ENCODE measurements at places on chromosomes 7 and 10.

GRCh38 chr7:79461660-79462059 is 8.2 kb upstream of the MAGI2 start:
- DNase-seq: no peak

- no peak for DNase-seq
Measured at GRCh38 chr10:123270221-123270620, 116.0 kb downstream of the BUB3 start.

DNA sequence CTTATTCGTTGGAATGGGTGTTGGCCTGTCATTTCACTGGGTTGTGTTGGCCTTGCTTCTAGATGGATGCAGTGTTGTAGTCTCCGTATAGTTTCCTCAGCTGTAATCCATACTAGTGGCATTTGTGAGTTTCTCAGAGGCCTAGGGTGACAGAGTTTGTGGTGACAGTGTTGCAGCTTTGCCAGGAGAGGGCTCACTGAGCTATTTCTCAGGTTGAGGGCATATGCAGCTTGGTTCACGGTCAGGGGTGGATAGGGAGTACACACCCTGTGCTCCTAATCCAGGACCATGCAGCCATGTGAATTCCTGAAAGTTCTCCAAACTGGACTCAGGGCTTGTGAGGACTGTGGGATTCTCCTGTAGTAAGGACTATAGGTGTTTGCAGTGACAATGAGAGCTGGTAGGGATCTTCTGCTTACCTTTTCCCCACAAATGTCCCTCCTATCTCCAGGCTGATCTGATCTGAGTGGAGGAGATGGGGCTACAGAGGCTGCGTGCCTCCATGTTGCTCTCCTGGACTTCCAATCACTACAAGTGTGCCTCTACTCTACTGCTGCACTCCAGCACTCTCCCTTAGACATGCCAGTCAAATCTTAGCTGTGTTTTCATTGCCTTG is 229.0 kb downstream of the STK31 start:
- DNase-seq: no peak

GRCh38 chr10:88893611-88894010 is 13.6 kb downstream of the STAMBPL1 start:
- no peak for DNase-seq

GRCh38 chr10:124184208-124184830 is 90.9 kb upstream of the CHST15 start:
- DNase-seq: no peak

DNA sequence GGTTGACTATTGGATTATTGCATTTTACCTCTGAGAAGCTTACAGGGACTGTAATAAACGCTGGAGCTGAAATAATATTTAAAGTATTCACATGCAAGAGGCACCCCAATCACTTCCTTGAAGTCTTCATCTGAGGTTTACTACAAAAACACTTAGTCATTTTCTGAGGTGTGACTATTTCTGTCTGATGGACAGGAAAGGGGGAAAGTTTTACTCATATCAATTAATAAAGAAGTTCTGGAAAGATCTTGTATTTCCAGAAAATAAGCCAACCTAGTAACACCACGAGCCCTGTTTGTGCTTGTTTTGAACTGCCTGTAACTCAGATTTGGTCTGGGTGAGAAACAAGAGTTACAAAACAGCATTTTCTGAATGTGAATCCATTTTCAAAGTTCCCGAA is 63.9 kb upstream of the PRKCQ start:
- DNase-seq: no peak

GRCh38 chr7:1106793-1107421 is 19.0 kb downstream of the GPER1 start:
- no peak for DNase-seq

DNA sequence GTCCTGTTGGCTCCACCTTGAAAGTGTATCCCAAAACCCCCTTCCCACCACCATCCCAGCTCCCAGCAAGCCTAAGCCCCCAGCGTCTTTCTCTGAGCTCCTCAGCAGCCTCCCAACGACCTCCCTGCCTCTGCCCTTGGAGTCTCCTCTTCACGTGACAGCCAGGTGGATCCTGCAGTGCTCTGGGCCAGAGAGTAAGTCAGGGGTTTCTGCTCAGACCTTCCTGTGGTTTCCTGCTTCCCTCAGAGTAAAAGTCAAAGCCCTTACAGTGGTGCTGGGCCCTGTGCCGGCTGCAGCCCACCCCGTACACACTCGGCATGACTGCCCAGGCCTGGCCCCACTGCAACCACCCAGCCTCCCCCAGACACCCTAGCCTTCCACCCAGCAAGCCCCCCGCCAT is 51.9 kb downstream of the OAT start:
- no peak for DNase-seq

DNA sequence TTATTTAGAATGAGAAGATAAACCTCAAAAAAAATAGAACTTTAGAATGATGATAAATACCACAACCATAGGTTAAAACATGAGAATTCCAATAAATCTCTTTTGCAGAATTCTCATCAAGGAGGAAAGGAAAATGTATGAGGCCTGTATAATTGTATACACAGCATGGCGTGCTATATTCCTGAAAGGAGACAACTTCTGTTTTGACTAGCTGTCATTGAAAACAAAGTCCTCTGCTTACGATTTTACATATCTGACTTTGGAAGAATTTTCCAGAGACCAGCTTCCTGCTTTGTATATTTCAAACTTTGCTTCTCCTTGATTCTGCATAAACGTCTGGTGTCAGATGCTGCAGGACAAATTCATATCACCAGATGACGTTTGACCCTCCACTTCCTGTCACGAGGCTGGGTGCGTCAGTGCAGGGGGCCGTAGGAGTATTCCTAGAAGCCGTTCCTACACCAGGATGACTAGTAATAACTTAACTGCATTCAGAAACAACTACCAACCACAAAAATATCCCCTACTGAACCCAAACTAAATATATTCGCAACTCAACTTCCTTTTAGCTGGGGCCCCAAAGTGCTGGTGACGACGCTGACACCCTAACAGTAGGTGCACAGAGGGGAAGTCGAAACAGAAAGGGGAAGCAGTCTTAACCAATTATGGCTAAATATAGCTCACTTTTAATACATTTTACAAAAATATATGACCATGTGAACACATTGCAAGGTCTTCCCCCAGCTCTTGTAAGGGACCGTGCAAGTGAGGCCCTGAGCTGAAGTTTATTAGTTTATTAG is 178.6 kb upstream of the INHBA start:
- DNase-seq: peak; percentile 80

DNA sequence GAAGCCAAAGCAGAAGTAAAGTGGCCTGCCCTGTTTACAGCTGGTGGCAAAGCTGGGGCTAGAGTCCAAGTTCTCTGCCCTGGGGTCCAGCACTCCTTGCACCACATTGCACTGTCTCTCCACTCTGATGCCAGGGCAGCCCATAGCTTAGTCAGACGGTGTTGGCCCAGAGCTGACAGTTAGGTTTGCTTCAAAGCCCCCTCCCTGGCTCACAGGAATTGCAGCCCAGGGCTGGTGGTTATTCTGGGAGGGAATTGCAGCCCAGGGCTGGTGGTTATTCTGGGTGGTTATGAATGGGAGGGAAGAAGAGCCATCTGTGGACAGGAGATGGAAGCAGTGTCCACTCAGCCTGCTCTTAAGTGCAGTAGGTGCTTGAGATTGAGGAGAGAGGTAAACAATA is 88.9 kb downstream of the SCRN1 start:
- DNase-seq: no peak

GRCh38 chr7:77738871-77739270 is 42.6 kb downstream of the RSBN1L start:
- DNase-seq: no peak

Data from stimulated activated CD8-positive, alpha-beta memory T cell treated with anti-CD3 and anti-CD28 coated beads, Interleukin-15, amount 100 ng/mL, for 48 hours (primary cell).